ENCODE measurements at places on chromosomes 3 and 15.
A peak's percentile ranks its signal among the peaks of the same experiment; 100 is the strongest.

DNA sequence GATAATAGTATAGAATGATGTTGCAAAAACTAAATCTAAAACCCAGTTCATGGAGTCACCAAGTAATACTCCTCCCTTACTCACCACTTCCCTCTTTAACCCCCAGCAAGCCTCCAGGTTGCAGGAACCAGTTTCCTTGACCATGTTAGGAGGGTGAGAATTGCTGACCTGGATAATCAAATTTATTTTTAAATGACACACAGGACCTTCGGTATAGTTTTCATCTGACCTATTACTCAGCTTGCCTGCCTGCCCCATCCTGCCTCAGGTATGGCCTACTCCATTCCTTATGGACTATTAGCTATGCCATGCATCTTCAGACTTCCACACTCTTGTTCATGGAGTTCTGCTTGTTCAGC, 883 bp downstream of the RTP4 start:
- DNase-seq = no peak

DNA sequence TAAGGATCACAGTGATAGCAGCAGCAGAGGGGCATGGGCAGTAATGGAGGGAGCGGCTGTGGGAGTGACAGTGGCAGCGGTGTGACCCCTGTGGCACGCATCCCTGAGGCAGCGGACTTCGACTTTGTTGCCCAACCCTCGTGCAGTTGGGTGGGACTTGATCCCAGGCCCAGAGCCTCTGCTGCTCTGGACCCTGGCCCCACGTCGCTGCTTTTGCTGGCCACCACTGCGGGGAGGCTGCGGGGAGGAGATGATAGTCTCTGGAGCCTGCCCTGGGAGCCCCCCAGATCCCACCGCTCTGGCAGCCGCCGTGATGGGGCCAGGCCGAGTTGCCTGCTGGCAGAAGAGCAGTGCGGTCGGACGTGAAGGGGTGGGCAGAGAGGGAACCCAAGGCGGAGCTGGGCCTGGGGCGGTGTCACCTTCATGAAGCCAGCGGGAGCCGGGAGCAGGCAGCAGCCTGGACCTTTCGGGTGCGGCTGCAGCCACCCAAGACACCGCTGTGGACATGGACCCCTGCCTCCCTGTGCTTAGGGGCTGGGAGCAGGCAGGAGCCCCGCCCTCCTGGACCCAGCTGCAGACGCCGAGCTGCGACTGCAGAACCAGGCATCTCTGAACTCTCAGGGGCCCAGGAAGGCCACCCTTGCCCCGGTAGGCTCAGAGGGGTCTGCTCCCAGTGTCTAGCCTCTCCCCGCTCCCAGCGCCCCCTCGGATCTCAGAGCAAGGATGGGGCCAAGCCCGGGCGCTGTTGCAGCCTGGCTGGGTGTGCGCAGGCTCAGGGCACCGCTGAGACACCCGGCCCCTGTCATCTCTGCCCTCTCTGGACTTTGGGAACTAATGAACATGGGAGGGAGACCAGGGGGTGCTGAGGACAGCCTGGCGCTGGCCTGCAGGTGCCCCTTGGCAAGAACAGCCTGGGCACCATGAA, 38.3 kb downstream of the COMMD2 start:
- DNase-seq = no peak

- no peak for DNase-seq
Measured at GRCh38 chr15:70054366-70054765, 43.4 kb downstream of the TLE3 start.

DNA sequence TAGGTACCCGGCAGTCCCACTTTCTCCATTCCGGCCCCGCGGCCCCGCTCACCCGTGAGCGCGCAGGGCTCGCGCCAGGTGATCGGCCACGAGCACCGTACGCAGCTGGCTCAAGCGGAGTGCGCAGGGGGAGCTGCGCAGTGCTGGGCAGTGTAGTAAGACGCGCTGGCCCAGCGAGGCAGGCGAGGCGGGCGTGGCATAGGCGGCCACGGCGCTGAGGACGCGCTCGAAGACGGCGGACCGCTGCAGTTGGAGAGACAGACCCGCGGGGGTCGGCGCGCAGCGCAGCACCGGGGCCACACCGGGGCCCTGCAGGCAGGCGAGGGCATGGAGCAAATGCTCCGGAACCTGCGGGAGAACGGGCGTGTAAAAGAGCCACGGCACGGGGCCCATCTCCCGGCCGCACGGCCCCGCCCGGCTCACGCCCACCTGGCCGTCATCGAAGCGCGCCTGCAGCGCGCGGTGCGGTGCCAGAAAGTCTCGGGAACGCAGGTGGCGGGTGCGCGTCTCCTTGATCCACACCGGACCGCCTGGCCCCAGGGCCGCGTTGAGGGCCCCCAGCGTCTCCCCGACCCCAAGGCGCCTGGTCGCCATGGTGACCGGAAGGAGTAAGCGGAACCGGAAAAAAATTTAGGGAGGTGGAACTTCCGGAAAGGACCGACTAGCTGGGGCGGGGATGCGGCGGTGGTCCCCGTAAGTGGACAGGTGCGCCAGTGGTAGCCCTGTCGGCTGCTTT, at the start of gene DALRD3:
TSS of gene DALRD3 (minus strand) at position 610 of the 736 bp plus-strand sequence. CDS start at position 594, 16 bp downstream.
- DNase-seq = peak; percentile 41

DNA sequence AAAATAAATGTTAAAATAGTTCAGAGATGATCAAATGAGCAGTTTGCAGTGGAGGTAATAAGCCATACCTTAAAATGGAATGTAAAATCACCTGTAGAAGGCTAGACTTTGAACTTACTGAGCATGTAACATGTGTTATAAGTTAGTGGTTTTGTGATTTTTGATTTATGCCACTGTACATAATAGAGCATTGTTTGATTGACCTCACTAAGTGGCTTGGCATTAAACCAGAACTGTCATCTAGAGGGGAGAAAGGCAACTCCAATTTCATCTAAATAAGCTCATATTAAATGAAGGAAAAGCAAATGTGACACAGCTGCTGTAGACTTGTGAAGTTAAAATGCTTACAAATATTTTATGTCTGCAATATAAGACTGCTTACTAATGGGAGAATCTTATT, 387.9 kb downstream of the ZIC1 start:
- DNase-seq = no peak

DNA sequence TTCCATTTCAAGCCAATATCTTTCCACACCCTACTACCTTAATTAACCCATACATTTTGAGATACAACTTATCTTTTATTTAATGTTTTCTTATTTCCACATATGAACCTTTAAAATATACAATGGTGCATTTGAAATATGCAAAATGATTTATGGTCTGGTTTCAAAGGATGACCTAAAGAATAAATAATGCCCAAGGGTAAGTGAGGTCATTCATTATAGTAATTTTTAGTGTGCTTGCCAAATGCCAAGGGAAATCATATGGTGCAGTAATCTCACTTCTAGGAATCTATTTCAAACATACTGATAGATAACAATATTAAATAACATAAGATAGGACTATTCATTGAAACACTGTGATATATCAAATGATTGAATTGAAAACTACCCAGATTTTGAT, 1055.4 kb downstream of the AGBL1 start:
- no peak for DNase-seq

- DNase-seq = peak; percentile 46
Measured at GRCh38 chr3:149808209-149808829, 4.7 kb upstream of the RNF13 start.

DNA sequence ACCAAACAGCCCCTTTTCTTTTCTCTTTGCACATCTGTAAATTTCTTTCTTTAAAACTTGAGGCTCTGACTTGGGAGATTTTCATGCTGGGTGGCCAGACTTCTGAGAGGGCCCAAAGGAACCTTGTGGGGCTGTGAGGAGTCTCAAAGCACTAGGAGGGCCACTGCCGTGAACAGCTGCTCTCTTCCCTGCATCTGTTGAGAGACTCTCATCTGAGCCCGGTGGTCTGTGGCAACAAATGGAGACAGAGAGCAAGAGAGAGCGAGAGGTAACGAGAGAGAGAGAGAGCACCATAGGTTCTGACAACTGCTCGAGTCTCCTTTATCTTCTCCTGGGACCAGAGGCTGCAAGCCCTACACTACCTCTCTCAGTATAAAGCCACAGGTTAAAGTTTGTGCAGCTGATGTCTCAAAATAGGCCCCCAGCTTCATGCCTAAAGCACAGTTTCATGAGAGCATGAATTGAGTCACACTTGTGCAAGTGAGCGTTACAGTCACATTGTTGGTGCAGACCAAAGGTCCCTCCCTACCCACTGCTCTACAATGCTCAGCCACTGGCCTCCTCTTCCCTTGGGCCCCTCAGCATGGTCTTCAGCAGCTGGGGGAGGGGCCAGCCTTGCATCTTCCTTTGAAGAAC, 60.7 kb downstream of the ZNF621 start:
- no peak for DNase-seq

GRCh38 chr3:134608771-134609435, 41.9 kb downstream of the KY start:
- no peak for DNase-seq

- no peak for DNase-seq
Measured at GRCh38 chr15:80210611-80211573, 41.1 kb downstream of the CTXND1 start.

GRCh38 chr3:57688291-57688690, 4.6 kb downstream of the DENND6A start:
- no peak for DNase-seq

DNA sequence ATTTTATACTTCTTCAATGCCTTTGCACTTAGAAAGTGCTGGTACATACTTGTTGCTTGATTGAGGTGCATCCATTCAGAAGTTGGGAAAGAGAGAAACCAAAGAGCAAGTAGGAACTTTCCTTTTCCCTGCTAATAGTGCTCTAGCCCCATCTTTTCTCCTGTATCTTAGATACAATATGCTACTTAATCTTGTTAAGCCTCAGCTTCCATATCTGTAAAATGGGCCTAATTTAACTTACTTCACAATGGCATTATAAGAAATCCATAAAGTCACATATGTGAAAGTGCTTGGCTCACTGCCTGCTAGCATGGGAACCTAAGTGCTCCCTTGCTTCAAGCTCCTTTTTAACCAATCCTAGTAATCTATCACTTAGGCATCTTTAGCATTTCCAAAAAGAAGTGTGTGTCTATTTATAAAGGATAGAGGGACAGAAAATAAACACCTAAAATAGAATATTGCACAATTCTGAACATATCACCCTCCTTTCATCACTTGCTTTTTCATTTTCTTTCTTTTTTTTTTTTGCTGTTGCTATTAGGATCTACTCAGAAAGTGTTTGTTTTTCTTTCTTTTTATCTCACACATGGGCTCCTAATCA, 28.1 kb downstream of the KCNAB1 start:
- DNase-seq = no peak

DNA sequence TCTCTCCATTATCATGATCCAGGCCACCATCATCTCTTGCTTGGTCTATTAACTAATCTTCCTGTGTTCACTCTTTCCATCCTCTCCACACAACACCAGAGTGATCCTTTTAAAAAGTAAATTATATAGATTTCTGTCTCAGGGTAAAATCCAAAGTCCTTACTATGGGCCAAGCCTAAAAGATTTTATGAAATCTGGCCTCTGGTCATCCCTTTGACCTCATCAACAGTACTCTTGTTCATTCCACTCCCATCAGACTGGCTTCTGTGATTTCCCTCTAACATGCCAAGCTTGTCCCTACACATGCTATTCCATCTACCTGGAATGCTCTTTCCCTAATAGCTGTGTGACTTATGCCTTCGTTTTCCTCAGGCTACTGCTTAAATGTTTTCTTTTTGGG, 8.3 kb upstream of the TIPARP start:
- no peak for DNase-seq

DNA sequence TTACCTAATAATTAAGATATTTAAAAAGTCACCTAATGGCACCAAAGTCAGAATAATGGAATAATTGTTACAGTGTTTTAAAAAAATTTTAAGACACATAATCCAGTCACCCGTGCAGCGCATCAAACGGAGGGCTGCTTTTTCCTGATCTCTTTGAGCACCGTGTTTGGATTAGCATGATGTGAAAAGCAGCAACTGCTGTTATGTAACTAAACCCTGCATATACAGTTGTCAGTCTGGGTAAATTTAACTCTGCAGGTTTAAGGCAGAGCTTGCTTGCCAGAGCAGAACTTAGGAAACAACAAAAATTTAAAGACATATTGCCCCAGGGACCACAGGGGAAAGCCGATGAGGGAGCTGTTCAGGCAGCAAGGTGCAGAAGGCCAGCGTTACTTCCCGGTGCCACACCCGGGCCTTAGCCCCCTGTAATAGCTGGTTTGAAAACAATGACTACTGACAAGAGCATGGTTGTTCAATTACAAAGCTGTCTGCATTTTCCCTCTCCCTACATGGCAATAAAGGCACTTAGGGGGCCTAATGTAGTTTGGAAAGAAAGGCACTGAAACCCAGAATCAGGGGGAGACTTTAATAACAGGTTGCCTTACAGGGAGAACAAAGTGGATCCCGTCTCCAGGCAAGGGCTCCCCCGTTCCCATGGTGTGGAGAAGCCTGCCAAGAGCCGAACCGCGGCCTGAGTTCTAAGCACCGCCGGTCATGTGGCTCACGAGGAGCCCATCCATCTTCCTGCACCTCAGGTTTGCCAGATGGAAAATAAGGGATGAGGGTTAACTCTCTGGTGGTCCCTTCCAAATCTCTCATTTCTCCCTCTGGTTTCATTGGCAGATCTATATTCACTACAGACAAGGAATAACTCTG, 32.2 kb downstream of the RORA start:
- no peak for DNase-seq

- no peak for DNase-seq
Measured at GRCh38 chr3:176431038-176431418, 766.3 kb downstream of the TBL1XR1 start.

- DNase-seq = no peak
Measured at GRCh38 chr3:131744765-131745164, 242.0 kb upstream of the MRPL3 start.
